ENCODE measurements at places on chromosomes 3 and 15. TPM values are rescaled to one million over a fixed set of nuclear protein-coding genes. Genes with fewer than 3 reads are reported as not detected.

Gene CHST13
- total RNA-seq, result not detected

Gene MFSD1
- total RNA-seq, result 169 TPM

Gene ABI3BP
- 0.64 TPM for total RNA-seq

Gene CTXN2
- total RNA-seq, result not detected

Gene DAPK2
- 0.16 TPM for total RNA-seq

DNA sequence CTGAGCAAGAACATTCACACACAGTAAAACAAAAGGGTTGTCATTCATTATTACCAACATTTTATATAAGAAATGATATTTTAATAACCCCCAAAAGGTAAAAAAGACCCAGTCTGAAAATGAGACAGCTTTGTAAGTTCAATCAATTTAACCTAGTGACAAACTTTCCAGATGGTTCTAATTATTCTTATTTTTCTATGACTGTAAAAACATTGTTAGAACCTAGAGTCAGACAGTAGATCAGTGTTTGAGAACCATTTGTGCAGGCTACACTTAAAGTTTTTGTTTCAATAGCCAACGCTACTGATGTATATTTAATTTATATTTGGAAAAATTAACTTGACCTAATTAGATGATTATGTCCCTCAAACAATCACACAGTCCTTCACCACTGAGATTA lies 708.4 kb upstream of the CBLB start:
- no peak for DNase-seq

DNA sequence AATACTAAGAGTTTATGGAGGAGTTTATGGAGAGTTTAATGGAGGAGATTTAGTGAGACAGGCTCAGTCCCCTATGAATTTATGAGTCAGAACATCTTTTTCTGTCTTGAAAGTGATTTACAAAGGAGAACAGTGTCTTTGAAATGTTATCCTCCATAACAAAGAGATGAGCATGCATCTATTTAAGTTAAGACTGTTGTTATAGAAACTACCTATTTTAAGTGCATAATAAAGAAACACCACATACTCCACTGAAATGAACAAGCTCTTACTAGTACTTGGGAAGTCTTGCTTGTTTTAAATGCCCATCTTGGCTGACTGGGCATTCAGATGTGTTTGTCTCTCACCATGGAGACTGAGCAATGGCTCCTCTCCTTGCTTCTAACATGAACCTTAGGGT lies 118.7 kb upstream of the ACP3 start:
- DNase-seq, result no peak

DNA sequence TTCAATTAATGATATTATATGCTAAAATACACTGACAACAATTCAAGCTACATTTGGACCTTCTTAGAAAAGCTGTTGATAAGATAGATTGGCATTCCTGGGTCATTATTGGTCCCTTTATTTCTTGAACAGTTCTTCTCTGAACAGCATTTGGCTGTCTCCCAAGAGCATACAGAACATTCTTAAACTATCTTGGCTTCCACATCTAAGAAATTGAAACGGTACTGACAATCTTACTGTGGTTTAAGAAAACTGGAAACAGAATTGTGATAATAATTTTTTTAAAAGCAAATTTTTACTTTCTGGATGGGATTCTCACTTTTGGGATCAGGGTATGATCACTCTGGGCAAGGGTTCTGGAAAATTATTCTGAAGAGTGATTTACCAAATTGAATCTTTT lies 161.7 kb upstream of the ZNF385D start:
- no peak for DNase-seq

DNA sequence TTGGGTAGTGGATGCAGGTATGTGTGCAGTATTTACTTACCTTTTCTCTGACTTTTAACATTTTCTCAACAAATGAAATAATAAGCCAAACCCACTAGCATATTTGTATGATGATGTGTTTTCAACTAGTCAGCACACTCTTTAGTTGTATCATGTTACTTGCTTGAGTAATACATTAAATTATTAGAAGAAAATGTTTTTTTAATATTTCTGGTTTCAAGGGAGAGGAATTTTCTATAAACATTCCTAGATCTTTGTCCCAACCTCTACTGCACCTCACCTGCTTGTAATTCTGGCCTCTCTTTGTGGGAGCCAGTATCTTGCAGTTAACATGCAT lies 161.8 kb upstream of the CBLB start:
- DNase-seq, result no peak

- no peak for DNase-seq
Measured at GRCh38 chr15:75007216-75007615, 11.9 kb downstream of the SCAMP5 start.

DNA sequence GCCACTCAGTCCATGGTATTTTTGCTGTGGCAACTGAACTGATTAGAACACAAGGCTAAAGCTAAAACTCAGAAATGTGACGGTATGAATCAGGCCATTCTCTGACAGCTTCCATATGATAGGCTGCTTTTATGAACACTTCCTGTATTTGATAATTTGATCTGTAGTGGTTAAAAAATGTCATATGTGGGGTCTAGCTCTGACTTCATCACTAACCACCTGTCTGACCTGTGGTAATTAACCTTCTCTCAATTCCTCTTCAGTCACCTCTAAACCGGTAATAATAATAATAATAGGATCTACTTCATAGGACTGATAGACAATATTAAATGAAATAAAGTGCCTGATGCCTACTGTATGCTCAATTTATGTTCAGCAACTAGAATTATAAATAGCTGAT lies 223.2 kb downstream of the MBNL1 start:
- DNase-seq, result no peak

DNA sequence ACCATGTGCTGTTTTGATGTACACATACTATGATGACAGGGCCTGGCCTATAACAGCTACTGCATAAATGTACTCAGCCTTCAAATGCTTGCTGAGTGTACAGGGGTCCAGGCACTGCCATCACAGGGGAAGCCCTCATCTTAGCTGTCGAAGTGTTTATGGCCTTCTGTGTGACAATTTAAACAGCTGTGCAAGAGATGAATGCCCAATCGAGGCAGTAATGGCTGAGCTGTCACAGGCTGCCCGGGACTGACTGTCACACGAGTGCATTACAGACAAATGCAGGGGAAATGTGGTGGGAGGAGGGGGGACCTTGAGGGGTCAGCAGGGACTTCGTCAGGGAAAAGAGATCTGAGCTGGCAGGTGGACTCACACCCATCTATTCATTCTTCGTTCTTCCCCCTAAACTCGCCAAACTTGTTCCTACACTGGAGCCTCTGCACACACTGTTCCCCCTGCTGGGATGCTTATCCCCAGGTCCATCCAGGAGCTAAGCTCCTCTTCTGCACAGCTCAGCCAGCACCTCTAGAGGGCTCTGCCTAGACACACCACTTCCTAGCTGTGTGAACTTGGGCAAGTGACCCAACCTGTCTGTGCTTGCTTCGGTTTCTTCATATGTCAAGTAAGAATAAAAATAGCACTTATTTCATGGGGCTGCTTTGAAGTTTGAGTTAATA lies 156.2 kb upstream of the IQSEC1 start:
- peak; percentile 26 for DNase-seq

GRCh38 chr3:94643400-94643799 lies 580.5 kb downstream of the NSUN3 start:
- no peak for DNase-seq

DNA sequence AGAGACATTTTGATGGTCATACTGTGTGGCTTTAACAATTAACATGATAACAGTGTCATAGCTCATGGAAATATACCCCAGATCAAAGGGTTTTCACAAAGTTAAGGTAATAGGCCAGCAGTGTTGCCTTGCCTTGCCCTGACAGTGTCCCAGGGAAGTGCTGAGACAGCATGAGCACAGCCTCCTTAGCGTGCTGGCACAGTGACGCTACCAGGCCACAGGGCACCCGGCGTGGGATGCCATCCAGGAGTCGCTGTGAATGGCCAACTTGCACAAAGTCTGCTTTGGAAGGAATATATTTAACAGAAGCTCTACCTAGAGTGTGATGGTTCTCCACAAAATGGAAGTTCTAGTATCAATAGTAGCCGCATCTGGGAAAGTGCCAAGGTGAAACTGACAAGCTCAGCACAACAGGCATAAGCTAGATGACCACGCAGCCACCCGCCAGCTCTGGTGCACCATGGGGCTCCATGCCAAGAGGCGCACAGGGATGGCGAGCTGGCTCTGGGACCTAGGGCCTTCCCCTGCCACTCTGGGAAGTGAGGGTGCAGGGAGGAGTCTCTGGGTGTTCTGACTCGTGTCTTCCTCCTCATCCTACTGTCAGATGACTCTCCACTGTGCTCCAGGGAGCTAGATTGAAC lies 86.2 kb downstream of the GABRB3 start:
- no peak for DNase-seq

Measured in H4 (cell line).